ENCODE measurements at places on chromosomes 12 and 14.
A peak's percentile ranks its signal among the peaks of the same experiment; 100 is the strongest.

GRCh38 chr14:62614122-62614521 is 431.1 kb downstream of the KCNH5 start:
- DNase-seq, result no peak

GRCh38 chr14:77264466-77265186 is 6.4 kb downstream of the NGB start:
- peak; percentile 91 for DNase-seq

GRCh38 chr12:96210376-96211055 is 16.3 kb downstream of the ELK3 start:
- no peak for DNase-seq

GRCh38 chr14:38143170-38143569 is 64.5 kb upstream of the SSTR1 start:
- DNase-seq, result no peak

DNA sequence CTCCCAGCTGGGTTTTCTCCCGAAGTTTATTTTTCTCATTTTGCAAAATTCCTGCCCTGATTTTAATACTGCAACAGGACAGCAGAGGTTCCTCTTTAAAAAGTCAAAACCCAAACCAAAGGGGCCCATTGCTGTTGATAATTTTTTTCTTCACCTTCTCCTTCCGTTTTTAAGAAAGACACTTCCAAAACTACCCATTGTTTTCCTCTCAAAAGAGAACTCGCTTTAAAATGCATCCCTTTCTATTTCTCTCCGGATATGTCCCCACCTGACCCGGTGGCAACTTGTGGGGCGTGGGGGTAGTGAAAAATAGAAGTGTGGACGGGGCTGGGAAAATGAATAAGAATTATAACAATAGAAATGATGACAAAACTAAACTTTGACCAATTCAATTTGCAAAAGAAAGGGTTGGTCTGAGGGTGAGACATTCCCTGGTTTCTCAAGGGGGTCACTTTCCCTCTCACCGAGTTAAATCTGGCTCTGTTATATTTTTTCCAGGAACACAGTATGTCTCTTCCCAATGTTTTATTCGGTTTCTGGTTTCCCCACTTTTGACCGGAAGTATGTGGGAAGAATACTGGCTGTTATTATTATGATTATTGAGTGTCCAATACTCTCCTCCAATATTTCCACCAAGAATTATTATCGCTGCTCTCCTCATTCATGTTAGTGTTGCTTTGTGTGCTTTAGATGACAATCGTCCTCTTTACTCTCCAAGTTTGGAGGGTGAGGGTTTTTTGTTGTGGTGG is 4.1 kb upstream of the TBX5 start:
- no peak for DNase-seq

GRCh38 chr12:90959538-90960139 is 4.7 kb upstream of the CCER1 start:
- peak; percentile 51 for DNase-seq

DNA sequence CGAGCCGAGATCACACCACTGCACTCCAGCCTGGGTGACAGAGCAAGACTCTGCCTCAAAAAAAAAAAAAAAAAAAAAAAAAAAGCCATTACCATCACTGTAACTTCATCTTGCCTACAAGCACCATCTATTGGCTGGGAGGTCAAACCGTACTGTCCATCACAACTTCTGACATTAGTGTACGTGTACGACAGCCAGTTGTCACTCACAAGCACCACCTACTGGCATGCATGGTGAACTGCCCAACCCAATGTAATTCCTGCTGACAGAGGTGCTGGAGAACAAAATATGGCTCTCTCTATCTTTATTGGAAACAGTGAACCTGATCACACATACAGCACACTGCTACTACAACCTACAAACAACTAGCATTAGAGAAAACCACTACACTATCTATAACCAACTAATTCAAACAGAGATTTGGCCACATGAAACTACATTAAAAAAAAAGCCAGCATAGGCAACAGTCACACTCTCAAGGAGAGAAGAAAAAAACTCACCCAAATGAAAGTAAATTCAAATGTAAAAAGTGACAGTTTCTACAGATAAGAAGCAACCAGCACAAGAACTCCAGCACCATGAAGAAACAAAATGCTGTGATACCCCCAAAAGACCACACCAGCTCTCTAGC is 82.3 kb downstream of the PUS7L start:
- DNase-seq, result no peak

DNA sequence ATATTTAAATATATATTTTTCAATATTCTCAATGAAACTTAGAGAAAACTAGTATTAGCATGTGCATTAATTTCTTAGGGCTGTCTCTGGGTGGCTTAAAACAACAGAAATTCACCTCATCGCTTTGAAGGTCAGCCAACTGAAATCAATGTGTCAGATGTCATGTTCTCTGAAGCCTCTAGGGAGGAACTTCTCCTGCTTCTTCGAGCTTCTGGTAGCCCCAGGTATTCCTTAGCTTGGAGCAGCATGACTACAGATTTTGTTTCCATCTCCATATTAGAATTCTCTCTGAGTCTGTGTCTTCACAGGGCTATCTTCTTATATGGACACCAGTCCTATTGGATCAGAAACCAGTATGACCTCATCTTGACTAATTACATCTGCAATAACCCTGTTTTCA is 221.5 kb downstream of the PDZRN4 start:
- no peak for DNase-seq

DNA sequence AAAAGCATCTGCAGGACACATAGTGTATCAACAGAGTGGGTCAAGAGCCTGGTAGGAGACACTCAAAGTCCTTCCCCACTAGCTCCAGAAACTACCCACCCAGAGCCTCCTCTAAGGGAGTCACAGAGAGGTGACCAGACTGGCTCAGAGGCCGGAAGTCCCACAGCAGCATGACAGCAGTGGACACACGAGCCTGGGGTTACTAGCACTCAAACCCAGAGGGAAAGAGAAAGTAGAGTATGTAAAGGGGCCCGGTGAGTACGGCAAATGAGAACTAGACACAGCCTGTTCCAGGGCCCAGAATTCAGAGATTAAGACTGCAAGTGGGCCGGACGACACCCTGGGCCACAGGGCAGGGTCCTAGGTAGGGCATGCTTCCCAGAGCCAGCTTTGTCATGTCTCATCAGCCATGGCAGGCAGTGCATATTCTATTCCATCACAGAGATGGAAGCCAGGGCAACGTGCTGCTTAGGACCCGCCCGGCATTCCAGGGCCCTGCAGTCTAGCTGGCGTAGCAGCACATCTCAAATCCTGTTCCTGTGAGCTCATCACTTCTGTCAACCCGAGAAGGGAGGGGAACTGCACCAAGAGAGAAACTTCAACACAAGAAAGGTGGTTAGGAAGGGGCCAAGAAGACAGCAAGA is 4.2 kb downstream of the IFFO1 start:
- no peak for DNase-seq

DNA sequence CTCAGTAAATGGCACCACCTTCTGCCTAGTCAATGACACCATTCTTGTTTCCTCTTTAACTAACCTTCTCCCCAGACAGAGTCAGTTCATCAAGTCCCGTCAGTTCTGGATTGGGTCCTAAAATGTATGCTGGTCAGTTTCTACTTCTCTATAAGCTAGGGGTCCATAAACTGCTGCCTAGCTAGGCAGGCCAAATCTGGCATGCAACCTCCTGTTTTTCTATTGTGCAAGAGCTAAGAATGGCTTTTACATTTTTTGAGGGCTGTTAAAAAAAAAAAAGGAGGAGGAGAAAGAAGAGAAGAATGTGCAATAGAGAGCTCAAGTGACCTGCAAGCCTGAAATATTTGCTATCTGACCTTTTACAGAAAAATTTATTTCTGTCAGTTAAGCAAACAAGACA is 6.4 kb upstream of the TMED10 start:
- no peak for DNase-seq

- DNase-seq, result peak; percentile 100
Measured at GRCh38 chr14:101947904-101948665, 16.3 kb upstream of the DYNC1H1 start.

GRCh38 chr14:22955702-22956569 is 954 bp downstream of the HAUS4 start:
- DNase-seq, result no peak

- DNase-seq, result no peak
Measured at GRCh38 chr12:87982208-87982607, 47.0 kb downstream of the C12orf50 start.
